ENCODE measurements at places on chromosomes 7 and 10.

DNA sequence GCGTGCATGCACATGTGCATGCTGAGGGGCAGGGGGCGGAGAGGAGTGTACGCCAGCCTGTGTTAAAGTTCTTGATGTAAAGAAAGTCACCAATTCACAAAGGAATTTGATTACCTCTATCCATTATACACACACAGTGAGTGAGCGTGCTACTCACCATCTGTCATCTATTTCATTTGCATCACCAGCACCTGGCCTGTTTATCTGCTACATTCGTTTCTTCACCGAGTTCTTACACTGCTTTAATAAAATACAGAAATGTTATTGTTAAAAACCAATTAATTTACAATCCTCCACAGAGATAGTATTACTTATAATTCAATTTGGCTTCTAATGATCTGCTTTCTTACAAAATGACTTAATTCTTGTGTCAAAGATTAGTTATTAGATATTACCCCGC is 32.6 kb downstream of the NEUROD6 start:
- no peak for DNase-seq

GRCh38 chr7:17043012-17043877 is 161.5 kb upstream of the AGR3 start:
- no peak for DNase-seq

- DNase-seq: no peak
These were observed 136.3 kb downstream of the DOCK4 start for GRCh38 chr7:112069879-112070321.

GRCh38 chr10:126092366-126093215 is 196.2 kb downstream of the FANK1 start:
- no peak for DNase-seq

DNA sequence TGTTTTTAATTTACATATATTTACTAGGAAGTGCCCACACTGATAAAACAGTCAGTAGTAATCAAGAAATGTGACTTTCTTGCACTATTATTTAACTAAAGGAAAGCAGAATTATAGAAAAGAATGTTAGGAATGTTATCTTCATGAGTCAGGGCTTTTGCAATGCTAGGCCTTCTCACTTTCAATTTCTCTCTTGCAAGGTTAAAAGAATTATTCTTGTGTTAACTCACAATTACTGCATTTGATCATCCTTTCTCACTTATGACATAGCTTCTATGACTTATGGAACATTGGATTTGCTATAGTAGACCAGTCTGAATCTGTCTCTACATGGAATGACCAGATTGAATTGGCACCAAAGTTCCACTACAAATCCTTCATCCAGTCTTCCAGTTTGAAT is 192.4 kb downstream of the SDK1 start:
- DNase-seq: no peak

DNA sequence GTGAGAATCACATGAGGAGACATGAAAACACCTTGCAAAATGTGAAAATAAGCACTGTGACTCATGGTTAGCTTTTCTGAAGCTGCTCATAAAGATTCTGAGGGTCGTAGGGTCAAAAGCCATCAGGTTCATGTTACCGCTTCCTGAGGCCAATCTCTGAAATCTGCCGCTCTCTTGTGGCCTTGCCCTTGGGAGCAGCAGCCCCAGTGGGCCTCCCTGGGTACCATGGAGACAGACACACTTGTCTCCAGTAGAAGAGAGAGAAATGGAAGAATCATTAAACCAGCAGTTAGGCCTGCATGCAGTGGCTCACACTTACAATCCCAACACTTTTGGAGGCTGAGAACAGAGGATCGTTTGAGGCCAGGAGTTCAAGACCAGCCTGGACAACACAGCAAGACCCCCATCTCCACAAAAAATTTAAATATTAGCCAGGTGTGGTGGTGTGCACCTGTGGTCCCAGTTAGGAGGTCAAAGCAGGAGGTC is 42.8 kb downstream of the NIPSNAP2 start:
- no peak for DNase-seq

GRCh38 chr7:20963556-20964280 is 177.0 kb upstream of the SP8 start:
- no peak for DNase-seq

DNA sequence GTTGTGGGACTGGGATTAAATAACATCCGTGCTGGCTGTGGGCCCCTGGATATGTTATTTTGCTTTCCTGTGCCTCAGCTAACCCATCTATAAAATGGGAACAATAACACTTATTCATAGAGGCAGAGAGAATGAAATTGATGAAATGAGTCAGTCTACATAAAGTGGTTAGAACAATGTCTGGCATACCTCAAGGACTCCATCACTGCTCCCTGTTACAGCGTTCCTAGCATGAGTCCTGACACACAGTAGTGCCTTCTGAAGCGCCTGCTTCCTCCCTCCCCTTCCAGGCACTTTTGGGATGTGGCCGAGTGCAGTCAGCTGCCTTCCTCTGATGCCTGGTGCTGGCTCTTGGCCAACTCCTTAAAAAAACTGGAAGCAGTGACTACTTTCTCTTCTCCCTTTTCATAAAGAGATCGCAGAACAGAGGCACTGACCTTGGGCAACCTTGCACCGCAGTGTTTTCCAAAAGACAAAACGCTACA is 108.4 kb upstream of the ZMIZ1 start:
- DNase-seq: no peak

GRCh38 chr7:36823353-36823752 is 99.1 kb upstream of the AOAH start:
- no peak for DNase-seq

DNA sequence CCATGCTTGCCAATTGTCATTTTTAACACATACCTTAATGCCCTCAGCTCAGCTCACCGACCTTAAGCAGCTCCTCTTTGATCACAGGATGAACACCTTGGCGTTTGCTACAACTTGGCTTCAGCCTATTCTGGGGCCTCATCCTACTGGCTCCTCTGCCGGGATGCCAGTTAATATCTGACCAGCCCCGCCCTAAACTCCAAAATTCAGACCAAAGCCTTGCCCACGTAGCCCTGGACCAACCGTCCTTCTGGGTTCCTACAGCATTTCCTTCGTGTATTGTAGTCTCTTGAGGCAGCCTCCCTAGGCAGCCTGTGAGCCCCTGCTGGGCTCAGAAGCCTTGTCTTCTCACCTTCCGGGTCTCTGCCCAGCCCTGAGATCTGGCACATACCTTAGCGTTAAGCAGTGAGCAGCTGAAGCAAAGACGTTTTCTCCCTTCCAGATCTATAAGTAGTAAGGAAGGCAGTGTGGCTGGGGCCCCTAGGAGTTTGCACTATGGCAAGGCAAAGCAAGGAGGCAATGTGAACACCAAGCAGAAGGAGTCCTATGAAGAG is 836 bp downstream of the ENO4 start:
- no peak for DNase-seq

DNA sequence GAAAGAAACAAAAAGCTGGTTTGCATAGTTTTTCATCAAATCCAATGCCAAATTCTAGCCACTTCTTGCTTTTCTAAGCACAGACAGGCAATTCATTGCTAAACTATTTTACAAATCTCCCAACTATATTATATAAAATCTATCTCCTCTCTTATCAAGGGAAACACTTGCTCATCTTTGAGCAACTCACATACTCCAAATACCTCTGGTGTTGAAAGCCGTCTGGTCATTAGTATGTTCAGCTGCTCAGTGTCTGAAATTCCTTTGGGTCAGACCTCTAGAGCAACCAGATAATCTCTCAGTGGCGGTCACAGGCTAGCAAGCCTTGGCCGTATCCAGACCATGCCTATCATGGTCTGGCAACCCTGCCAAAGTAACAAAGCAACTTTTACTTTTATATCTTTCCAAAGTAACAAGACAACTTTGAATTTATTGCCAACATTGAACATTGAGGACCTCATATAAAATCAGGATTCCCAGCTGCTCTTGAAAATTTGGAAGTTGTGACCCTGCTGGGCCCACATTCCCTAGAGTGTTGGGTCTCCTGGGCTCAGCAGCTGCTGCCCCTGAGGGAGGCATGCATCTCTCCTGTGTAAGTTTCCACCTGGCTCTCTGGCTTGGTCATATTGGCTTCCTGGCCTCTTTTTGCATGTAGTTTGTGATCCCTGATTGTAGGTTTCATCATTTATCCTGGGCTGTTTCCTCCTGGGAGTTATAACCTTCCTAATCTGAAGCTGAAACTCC is 56.8 kb upstream of the LANCL2 start:
- DNase-seq: no peak

DNA sequence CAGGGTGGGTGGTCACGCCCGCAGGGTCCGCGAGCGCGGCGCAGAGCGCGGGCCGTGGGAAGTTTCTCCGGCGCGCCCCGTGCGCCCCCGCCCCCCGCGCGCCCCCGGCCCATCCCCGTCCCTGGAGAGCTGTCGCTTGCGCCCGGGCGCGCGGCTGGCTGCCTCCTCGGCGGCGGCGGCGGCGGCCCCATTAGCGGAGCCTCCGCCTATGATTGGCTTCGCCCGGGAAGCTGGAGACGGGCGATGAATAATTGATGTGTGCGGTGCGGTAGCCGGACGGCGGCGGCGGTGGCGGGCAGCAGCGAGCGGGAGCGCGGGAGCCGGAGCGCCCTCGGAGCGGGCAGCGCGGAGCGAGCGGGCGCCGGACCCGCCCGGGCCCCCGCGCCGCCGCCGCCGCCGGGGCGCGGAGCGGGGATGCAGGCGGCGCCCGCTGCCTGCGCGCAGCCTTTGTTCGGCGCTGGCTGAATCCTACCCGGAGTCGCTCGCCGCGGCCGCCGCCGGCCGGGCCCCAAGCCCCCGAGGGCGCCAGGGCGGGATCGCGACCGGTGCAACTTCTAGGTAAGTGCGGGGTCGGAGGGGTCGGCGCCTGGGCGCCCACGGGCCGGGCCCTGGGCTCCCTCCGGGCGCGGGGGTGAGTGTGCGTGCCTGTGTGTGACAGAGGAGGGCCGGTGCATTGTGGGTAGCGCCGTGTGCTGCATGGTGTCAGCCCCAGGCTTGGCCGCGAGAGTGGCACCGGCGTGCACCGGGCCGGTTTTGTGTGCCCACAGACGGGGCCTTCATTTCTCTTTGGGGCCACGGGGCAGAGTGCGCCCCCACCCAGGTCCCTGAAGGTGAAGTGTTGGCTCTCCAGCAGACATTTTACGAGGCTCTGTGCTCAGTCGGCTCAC is 103.8 kb upstream of the PPIF start:
- peak; percentile 49 for DNase-seq

GRCh38 chr10:68153473-68154210 is 44.4 kb downstream of the MYPN start:
- no peak for DNase-seq

GRCh38 chr10:14612873-14613587 is 161.7 kb downstream of the FAM107B start:
- DNase-seq: no peak

DNA sequence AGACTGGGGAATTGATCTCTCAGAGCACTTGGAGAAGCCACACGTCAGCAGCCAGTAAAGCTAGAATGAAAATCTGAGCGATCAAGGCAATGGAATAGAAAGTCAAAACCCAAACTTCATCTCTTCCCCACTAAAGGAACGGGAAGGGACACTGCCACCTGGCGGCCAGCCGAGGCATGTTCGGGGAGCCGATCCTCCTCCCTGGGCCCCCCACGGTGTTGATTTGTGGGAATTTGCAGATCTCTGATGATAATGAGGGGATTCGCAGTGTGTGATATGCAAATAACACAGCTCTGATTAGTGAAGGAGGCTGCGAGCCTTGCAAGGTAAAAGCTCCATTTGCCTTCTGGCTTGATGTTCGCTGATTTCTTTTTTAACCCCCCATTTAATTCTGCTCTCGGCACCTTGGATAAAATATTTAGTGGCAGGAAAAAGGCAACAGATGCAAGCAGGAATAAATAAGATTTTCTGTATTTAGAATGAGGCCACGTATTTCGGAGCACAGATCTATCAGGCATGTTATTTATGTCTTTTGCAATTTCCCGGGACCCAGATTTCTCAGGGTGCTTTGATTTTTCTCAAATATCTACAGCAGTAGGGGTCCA is 258.6 kb downstream of the PAXIP1 start:
- no peak for DNase-seq

- DNase-seq: no peak
These were observed 1.9 kb upstream of the ZNF212 start for GRCh38 chr7:149237502-149237901.

DNA sequence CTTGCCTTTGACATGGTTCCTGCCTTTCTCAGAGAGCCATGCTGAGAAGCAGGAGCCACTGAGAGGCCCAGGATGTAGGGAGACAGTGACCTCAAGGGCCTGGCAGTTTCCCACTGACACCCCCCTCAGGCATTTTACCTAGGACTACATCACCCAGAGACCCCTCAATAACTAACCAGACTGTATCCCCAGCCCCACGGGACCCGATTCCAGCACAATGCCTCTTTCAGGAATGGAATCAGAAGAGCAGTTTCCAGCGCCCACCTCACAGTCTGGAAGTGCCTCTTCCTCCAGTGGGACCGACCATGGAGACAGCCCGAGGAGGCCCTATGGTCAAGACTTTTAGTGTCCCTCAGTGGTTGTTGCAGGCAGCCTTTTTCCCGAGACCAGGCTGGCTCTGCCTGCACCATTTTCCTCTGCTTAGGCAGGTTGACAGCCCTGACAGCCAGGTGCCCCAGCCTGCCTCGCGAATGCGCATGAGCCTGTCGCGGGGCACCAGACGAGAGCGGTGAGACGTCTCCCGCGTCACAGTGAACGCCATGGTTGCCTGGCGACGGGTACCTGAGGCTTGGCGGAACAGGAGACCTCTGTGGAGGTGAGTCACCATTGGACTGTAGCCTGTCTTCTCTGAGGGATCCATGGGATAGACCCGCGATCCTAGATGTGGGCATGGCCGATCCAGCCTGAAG is 28.4 kb upstream of the ZNF273 start:
- DNase-seq: no peak

GRCh38 chr10:20922451-20922850 is 25.3 kb upstream of the NEBL start:
- no peak for DNase-seq

DNA sequence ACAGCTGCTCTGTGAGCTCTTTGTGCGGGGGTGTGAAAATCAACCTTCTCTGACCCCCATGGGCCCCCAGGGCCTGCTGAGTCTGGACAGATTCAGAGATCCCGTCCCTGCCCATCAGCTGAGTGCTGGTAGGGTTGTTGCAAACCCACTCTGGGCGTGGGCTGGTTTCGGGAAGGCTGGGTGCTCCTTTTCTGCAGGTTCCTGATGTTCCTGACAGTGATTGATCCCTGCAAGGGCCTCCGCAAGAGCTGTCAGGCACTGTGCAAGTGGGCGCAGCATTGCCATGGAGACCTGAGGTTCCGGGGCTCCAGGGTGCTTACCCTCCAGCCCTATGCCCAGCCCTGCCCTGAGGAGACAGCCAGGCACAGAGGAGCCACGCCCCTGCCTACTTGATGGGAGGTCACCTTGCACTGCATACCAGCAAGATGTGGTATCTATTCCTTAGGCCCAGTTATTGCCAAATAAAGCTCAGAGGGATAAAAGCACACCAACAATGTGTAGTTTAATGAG is 44.3 kb upstream of the INPP5A start:
- no peak for DNase-seq
